Neural crest cell (in vitro differentiated cells): ENCODE measurements at places on chromosomes 4 and X.

GRCh38 chr4:59518005-59518823 is 1681.9 kb upstream of the ADGRL3 start:
- no peak for DNase-seq

GRCh38 chr4:7375427-7375826 is 59.3 kb downstream of the PSAPL1 start:
- no peak for DNase-seq

DNA sequence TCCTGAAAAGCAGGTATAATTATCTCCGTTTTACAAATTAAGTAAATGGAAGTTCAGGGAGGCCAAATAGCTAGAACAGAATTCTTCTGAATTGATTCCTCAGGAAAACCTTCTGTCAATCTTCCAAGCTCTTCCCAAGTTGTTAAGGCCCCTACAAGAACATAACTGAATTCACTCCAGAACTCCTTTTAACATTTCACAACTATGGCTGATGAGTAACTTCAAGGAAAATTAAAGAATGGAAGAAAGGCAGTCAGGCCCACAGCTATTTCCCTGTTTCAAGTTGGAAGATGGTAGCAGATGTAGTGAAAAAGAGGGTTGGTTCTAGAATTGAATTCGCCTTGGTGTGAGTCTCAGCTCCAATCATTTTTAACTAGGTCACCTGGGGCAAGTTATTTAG is 15.9 kb downstream of the SETD7 start:
- DNase-seq = no peak

- no peak for DNase-seq
Measured at GRCh38 chr4:88821522-88821921, 123.9 kb upstream of the NAP1L5 start.

DNA sequence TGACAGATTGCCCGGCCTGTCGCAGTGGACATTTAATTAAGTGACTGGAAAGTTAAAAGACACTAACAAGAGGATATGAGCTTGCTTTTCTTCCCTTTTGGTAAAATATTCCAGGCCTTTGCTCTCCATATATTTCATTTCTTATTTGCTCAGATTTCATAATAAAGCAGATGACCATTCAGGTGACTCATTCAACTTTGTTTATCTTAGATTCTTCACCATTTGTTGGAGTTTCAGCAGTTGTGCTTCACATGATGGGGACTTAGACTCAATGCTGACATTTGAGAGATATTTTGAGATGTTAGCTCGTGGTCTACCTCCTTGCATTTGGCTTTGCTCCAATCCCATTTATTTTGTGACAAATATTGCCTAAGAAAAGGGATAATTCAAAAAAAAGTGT is 312.2 kb downstream of the ARHGAP24 start:
- DNase-seq = no peak
